Activated T-helper 1 cell treated with anti-CD3 and anti-CD28 coated beads, Interleukin-12 subunit alpha, Interleukin-12 subunit beta, Interleukin-2, Interleukin-4 antibody, amounts not matched to agents 30 ng/mL and 10 ng/mL and 1 ng/mL, durations not matched to agents 14 hours and 24 hours and 36 hours (primary cell): ENCODE measurements at places on chromosomes 3 and 15. TPM values are rescaled to one million over a fixed set of nuclear protein-coding genes. Genes with fewer than 3 reads are reported as not detected.

DNA sequence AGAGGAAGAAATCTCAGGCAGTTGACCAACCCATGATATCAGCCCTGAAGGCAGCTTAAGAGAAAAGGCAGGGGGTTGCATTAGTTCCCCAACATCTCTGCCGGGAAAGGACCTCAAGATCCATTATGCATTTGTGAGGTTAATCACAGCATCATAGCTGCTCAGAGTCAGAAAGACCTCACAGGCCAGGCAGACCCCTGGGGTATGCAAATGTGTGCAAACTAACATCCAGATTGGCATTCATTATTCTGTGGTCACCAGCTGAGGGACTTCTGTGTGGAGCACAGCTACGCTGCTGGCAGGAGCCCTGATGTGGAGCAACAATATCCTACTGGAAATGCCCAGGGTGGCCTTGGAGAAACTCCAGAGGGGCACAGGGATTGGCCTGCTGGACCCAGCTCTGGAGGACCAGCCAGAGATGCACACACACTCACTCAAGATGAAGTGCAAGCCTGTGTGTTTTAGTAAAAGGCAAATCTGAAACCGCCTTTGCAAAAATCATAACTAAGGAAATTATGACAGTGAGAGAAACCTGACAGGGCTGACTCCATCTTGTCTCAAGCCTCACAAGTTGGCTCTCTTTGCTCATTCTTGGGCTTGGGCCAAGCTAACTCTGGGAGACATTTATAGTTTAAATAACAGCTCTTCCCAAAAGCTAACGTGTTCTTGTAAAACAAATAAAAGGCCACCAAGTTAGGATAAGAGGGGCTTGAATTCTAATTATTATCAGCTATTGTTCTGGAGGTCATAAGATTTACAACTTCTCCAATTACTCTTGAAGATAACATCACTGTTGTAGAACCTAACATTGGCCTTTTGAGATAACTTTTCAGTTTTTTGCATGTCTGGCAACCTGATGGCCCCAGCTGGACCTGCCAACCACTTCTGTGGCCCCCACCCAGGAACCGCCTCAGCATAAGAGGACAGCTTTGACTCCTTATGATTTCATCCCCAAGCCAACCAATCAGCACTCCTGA lies 257.1 kb downstream of the UACA start:
- no peak for DNase-seq

- DNase-seq = peak; percentile 95
Measured at GRCh38 chr15:72231066-72231832, at the start of gene PKM. TSS of gene PKM (minus strand) at chr15:72231190. CDS start at chr15:72219097, 12,093 bp downstream.

DNA sequence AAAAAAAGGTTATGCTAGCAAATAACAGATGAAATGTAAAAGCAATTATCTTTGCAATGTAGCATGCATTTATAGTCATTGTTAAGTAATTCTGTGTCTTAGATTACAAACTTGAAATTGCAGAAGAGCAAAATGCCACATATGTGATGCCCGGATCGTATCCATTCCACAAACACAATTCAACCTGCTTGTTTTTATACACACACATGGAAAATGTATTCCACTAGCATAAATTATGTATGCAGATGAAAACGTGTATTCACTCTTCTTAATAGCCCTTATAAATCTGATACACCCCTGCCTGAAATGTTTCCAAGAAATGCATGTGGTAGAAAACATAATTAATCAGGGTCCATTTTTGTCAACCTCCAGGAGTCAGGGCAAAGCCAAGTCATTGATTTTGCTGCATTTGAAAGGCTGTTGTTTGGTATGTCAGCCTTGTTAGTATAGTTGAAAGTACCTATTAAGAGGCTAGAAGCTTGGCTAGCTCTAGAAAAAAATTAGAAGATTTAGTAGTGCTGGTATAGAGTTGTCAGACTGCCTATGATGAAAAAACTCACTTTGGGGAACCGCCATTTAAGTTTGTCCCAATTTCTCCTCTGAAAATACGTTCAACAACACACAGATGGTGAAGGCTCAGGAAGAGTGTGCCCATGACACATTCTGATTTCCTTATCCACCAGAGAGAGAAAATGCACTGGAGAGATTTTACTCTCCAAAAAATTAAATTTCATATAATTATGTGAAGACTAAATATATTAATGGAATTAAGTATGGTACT lies 69.2 kb upstream of the TMC3 start:
- no peak for DNase-seq

GRCh38 chr3:64179860-64180259 lies 45.4 kb downstream of the PRICKLE2 start:
- DNase-seq = no peak

GRCh38 chr3:142394921-142395622 lies 52.8 kb downstream of the XRN1 start:
- DNase-seq = no peak

- DNase-seq = no peak
Measured at GRCh38 chr15:91890614-91891013, 37.1 kb downstream of the SLCO3A1 start.

DNA sequence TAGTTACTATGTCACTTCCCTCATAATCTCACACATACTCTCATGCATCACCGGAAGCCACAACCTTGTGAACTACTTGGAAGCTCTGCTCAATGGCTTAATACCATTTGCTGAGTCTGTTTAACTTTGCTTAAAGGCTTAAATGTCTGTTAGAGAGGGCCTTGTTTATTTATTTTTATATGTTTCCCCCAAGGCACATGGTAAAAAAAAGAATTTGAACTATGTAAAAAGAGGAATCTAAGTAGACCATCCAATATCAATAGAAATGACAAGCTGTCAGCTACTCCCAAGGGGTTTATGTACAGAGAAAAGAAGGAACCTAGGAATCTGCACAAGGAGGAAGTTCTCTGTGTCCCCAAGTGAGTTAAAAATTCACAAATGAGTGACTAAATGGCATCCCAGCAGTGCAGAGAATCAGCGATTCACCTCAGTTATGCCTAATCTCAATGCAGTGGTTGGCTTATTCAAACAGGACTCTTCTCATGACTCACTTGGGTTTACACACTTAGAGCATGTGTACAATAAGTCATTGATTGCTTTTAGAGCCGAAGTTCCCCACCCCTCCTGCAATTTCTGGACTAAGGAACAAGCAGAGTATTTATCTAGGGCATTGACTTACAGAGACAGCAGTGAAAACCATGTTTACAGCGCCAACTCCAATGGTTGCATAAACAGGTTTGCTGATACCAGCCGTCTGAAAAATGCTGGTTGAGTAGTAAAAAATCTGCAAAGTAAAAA lies 24.4 kb downstream of the SLC2A2 start:
- DNase-seq = no peak

DNA sequence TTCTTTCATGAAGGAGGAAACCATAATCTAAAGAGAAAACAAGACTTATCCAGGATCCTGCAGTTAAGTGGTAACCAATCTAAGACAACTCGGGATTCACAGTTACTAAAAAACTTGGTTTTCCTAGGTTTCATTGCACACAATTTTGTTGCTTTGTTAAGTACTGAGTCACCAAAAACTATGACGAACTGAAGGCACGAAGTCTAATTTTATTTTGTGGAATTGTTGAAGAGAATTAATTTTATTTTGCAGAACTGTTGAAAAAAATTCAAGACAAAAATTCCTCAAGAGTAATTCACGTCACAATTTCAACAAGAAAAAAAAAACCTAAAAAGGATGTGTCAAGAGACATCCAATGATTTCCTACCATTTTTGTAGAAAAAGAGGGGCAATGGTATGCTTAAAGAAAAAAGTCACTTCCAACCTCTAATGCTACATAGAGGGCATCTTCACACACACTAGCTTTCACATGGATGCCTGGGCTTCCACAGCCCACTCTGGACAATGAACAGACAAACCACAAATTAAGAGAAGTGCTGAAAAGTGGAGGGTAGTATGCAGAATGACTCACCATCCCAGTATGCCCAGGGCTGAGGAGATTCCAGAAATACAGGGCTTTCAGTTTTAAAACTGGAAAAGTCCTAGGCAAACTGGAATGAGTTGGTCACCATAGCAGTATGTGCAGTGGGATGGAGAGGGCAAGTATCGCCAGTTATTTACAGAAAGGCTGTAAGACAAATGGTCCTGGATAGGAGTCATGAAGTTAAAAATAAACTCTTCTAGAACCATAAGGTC lies 29.2 kb downstream of the PLOD2 start:
- no peak for DNase-seq

DNA sequence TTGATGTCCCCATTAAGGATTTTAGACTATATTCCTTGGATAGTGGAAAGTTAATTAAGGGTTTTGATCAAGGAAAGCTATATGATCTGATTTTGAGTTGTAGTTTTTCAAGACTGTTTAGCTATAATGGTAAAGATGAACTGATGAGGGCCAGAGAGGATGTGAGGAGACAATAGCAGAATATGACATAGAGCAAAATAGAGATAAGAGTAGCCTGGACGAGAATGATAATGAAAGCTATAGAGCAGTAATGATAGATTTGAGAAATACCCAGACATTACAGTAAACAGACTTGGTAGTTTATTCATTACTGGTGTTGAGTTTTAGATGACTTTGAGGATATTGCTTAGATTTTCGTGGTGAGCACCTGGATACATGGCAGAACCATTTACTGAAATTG lies 3.8 kb downstream of the SUCNR1 start:
- no peak for DNase-seq

- peak; percentile 33 for DNase-seq
Measured at GRCh38 chr3:50675179-50676030, 678 bp downstream of the DOCK3 start.

DNA sequence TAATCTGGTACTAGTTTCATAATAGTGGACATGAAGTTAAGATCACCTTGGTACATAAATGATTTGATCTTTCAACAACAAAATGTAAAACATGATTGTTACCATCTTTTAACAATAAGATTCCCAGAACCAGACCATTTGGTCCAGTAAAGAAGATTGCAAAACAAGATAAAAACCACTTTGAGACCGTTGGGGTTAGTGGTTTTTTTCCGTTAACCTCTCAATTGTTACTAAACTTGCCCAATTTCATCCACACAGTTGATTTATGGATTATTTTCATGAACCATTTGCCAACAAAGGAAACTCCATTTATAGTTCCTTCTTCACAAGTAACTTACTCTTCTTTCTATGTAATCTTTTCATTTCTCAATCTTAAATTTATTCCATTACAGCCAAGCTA lies 53.8 kb downstream of the ATP8B4 start:
- no peak for DNase-seq

- no peak for DNase-seq
Measured at GRCh38 chr3:61828184-61828874, 267.0 kb downstream of the PTPRG start.

- no peak for DNase-seq
Measured at GRCh38 chr3:127002195-127003174, 19.6 kb downstream of the PLXNA1 start.

GRCh38 chr3:13954266-13954665 lies 74.4 kb upstream of the WNT7A start:
- no peak for DNase-seq

- DNase-seq = no peak
Measured at GRCh38 chr3:66860771-66861170, 137.3 kb upstream of the KBTBD8 start.

DNA sequence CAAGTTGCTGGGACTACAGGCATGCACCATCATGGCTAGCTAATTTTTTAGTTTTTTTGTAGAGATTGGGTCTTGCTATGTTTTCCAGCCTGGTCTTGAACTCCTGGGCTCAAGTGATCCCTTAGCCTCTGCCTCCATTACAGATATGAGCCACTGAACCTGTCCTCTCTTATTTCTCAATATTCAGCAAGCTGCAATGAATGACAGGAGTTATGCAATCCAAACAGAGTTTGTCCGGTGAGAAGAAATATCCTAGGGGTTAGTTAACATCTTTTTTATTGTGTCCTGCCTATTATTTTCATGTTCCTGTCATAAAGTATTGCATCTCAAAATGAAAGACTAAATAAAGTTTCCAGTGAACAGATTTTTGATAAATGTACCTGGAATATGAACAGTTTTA lies 1161.4 kb downstream of the OTOL1 start:
- DNase-seq = no peak

DNA sequence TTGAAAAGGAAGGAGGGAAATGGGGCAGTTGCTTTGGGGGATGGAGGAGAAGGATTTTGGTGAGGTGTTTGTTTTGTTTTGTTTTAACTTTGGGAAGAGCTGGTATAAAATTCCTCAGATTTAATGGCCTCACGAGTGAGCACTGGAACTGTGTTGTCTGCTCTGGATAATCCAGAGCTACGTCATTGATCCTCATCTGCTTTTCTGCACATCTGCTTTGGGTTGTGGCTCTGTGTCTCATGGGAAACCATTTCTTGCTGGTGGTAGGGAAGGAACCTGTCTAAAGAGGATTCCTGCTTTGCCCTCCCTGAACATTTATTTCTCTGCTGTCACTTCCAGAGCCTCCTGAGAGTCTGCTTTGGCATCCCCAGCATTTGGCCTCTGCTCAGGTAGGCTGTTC lies 3.1 kb downstream of the SNRK start:
- DNase-seq = no peak

- no peak for DNase-seq
Measured at GRCh38 chr3:16439163-16439847, 74.2 kb downstream of the RFTN1 start.

GRCh38 chr3:151305060-151305774 lies 11.4 kb downstream of the GPR87 start:
- DNase-seq = no peak

- DNase-seq = no peak
Measured at GRCh38 chr3:47425959-47426358, 45.1 kb downstream of the PTPN23 start.

DNA sequence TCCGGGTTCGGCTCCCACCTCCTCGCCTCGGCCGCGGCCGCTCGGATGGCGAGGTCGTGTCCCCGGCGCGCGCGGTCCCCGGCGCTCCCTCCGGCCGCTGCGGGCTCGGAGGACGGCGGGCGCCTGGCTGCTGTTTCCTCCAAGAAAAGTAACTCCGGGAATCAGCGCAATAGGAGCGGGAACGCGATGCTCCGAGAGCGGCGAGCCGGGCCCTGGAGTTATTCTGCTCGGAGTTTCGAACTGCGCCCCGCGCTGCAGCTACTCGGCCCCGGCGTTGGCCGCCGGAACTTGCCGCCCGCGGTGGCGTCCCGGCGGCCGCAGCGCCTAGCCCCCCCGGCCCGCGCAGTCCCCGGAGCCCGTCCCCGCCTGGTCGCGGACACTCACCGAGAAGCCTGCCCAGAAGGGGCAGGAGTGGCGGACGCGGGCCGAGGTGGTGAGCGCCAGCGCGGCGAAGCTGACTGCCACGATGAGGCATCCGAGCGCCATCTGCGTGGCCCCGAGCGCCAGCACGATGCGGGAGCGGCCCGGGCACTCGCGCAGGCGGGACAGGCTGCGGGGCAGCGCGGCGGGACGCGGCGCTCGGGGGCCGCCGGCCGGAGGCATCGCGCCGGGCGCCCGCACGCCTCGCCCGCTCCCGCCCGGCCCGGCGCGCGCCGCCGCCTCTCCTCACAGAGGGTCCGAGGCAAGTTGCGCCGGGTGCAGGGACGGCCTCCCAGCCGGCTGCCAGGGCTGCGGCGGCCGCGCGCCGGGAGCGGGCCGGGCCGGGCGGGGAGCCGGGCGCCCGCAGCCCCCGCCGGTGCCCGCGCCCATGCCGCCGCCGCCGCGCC lies 251.9 kb downstream of the TJP1 start:
- no peak for DNase-seq

MNS1 gene
- total RNA-seq = 0.17 and 0.44 TPM in 2 replicates

FBN1 gene
- total RNA-seq = 0.47 and 0.61 TPM in 2 replicates

MTMR10 gene
- 11.8 and 13.4 TPM in 2 replicates for total RNA-seq

BLM gene
- total RNA-seq = 64.3 and 65.1 TPM in 2 replicates

WNT7A gene
- total RNA-seq = not detected in 2 replicates

LOXL1 gene
- 0.34 and 1.3 TPM in 2 replicates for total RNA-seq

SH2D7 gene
- not detected in 2 replicates for total RNA-seq

PGBD4 gene
- total RNA-seq = 3.9 TPM in 2 replicates
